ENCODE measurements at places on chromosomes 2 and 18. TPM values are rescaled to one million over a fixed set of nuclear protein-coding genes. Genes with fewer than 3 reads are reported as not detected.

The LYG2 gene
- not detected for polyA plus RNA-seq

The WDPCP gene
- 3.9 TPM for polyA plus RNA-seq

DNA sequence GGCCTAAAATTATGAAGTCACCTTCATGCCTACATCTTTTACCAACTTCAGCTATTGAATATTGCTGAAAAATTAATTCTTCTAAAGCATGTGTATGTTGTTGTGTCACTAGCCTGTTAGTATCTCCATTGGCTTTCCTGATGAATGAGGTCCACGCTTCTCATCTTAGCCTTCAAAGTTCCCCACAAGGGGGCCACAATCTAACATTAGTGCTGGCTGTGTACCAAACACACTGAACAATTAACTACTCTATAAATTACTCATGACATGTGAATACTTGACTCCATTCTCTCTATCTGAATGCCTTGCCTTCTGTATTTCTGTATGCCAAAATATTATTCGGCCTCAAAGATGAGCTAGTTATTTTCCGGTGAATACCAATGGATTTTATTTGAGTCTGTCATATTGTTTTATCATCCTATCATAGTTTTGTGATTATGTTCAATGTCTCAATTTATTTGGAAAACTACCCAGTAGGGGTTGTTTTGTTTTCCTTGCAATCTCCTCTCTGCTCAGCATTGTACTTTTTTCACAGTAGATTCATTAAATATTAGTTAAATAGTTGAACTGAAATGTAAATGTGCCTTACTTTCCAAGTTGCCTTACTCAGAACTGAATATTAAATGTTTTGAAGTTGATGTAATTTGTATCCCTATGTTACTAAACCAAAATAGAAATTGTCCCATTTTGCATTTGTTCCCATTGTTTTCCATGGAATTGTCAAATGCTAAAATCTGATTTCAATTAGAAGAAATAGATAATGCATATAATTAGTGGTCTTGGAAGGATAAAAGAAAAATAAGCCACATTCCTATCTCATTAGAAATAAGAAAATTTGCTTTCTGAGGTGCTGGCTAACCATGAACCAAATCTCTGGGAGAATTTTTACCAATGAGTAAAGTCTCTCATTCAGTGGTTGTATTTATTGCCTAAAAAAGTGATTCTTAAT lies 208.4 kb upstream of the COL3A1 start:
- no peak for DNase-seq

DNA sequence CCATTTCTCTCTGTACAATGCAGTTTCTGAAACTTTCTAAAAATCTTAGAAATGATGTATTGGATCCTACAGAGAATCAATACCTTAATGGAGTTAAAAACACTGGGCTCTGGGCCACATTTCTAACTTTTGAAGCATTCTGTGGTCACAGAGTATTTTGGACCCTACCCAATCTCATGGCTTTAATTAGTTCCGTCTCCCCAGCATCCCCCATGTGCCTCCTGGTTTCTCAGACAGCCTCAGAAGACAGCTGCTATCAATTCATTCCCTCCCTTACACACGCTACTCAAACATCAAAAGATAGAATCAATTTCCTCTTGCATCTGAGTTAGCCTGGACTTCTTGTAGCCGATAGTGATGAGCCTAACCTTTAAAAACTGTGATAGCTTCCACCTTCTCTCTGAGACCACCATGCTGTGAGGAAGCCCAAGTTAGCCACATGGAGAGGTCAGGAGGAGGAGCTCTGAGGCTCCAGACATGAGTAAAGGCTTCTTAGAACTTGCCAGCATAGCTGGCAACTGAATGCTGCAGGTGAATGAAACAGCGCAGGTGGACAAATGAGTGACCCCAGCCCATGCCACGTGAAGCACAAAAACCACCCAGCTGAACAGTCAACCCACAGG lies 10.4 kb downstream of the ADCY3 start:
- DNase-seq, result no peak

Data from AG04450 (cell line).